ENCODE measurements at places on chromosomes 1 and 21. TPM values are rescaled to one million over a fixed set of nuclear protein-coding genes. Genes with fewer than 3 reads are reported as not detected.

DNA sequence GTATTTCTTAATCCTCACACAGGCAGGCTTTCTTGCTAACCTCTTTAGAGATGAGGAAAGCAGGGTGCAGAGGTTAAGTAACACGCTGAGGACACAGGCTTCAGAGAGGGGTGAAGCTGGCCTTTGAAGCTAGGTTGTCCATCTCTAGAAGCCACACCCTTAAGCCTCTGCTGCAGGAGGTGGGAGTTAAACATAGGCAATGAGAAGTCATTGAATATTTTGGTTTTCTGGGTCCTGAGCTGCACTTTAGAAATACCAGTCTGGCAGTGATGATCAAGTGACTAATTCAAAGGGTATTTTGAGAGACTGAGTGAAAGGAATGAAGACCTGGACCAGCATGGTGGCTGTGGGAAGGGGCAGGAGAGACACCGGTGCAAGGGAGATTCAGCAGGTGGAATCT is 9.9 kb downstream of the KCNJ15 start:
- H3K4me1 ChIP-seq = no peaks in the 10 kb centered on the region
- no peak overlapping the region for H3K4me3 ChIP-seq
- no peaks in the 10 kb centered on the region for H3K36me3 ChIP-seq
- H3K27me3 ChIP-seq = peaks cover 18% of the 10 kb centered on the region
- H3K27ac ChIP-seq = no peak overlapping the region
- no peak for DNase-seq

DNA sequence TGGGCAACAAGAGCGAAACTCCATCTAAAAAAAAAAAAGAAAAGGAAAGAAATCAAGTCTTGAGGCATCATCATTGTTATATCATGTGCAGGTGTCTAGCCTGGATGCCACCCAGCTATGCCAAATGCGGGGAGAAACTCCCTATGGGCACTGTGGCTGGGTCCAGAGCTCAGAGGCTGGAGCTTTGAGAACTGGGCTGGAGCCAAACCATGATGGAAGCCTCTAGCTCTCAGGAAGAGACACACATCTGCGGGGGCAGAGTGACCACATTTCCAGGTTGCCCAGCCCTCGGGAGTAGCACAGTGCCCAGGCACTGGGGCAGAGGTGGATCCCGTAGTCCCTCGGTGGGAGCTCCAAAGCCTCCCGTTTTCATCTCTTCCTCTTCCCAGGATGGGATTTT is 58.9 kb downstream of the COL18A1 start:
- DNase-seq = no peak
- no peaks in the 10 kb centered on the region for H3K4me1 ChIP-seq
- H3K36me3 ChIP-seq = no peaks in the 10 kb centered on the region
- H3K27ac ChIP-seq = no peak overlapping the region

The CD34 gene
- not detected for total RNA-seq

The S1PR1 gene
- total RNA-seq = 1.1 TPM

DNA sequence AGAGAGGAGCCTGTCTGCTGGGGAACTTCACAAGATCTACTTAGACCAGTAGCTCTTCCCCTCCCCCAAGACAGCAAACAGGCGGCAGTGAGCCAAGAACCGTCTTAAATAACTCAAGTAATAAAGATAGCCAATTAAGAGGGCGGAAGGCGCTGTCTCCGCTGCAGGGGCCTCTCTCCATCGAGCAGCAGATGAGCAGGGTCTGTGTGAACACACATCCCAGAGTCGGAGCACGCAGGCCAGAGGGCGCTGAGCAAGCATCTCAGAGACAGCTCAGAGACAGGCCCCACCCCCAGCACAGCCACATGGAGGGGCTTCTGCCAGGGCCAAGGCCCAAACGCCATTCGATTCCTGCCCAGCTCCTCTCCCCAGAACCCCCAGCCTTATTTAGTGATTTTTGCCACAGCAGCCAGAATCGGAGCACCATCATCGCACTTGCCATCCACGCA is 11.1 kb downstream of the IFFO2 start:
- H3K36me3 ChIP-seq = no peaks in the 10 kb centered on the region
- H3K4me3 ChIP-seq = no peak overlapping the region
- peak overlapping the region; percentile 83 for H3K27ac ChIP-seq
- peaks cover 88% of the 10 kb centered on the region for H3K4me1 ChIP-seq
- peak; percentile 97 for DNase-seq
- H3K27me3 ChIP-seq = no peaks in the 10 kb centered on the region

- DNase-seq = peak; percentile 44
- H3K27ac ChIP-seq = no peak overlapping the region
- peaks cover 78% of the 10 kb centered on the region for H3K36me3 ChIP-seq
- H3K4me3 ChIP-seq = no peak overlapping the region
Measured at GRCh38 chr1:197140121-197140520, 6.3 kb downstream of the ASPM start.

The ZBTB8B gene
- 0.06 TPM for total RNA-seq

DNA sequence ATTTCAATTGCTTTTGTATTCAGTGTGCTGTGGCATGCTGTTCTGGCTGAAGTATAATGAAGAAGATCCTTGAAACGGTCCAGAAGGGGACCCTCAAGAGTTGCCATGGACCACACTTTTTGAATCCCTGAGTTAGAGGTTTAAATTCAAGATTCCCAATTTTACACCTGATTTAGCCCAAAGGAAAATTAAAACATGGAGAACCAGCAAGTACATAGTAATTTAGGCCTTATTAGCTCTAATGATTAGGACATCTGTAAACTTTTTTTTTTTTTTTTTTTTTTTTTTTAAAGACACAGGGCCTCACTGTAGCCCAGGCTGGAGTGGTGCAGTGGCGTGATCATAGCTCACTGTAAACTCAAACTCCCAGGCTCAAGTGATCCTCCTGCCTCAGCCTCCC is 107.3 kb downstream of the ENAH start:
- H3K36me3 ChIP-seq = no peaks in the 10 kb centered on the region
- H3K27me3 ChIP-seq = no peaks in the 10 kb centered on the region
- H3K4me1 ChIP-seq = peaks cover 35% of the 10 kb centered on the region
- no peak overlapping the region for H3K4me3 ChIP-seq
- no peak overlapping the region for H3K27ac ChIP-seq

DNA sequence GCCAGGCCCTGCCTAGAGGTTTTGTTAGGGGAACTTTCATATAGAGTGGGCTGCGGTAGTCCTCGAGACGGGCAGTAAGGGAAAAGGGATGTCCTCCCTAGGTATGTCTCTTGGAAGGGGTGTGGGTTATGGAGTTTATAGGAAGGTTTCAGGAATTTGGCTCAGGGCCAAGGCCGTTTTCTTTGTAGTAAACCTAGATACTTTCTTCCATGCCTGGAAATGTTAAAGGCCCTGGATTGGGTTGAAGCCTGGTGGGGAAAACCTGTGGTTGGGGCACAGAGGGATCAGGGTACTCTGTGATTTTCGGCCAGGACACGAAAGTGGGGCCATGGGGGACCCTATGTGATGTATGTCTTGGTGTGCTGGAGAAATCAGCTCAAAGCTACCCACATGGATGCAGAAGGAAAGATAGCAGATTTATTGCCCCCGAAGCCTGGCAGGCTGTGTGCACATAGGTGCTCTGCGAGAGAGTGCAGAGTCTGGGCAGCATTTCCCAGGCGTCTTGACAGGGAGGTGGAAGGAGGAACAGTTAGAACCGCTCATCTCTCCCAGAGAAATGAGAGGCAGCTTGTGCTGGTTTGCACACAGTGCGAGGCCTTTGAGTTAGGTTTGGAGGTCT is 1.7 kb downstream of the SNAP47 start:
- no peak for DNase-seq
- no peaks in the 10 kb centered on the region for H3K27me3 ChIP-seq
- H3K36me3 ChIP-seq = peaks cover 12% of the 10 kb centered on the region
- no peaks in the 10 kb centered on the region for H3K4me1 ChIP-seq
- no peak overlapping the region for H3K4me3 ChIP-seq
- no peak overlapping the region for H3K27ac ChIP-seq

The GGPS1 gene
- 26.8 TPM for total RNA-seq

DNA sequence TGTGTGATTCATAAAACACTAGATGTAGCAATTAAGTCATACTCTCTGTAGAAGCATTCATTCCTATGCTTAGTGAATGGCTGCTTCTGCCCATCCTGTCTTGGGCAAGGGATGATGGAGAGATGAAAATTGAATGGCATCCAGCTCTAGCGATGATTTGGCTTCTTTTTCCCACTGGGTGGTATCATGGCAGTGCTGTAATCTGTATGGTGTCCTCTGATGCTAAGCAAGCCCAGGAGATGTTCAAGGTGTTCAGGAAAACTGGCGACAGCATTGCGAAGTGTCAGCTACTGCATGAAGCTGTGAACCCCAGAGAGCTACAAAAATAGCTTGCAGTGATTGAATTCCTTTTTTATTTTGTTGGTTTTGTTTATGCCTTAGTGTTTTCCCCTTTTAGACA is 48.9 kb upstream of the LEPR start:
- no peak overlapping the region for H3K27ac ChIP-seq
- no peak overlapping the region for H3K4me3 ChIP-seq
- H3K36me3 ChIP-seq = no peaks in the 10 kb centered on the region
- DNase-seq = no peak
- no peaks in the 10 kb centered on the region for H3K4me1 ChIP-seq
- H3K27me3 ChIP-seq = no peaks in the 10 kb centered on the region

DNA sequence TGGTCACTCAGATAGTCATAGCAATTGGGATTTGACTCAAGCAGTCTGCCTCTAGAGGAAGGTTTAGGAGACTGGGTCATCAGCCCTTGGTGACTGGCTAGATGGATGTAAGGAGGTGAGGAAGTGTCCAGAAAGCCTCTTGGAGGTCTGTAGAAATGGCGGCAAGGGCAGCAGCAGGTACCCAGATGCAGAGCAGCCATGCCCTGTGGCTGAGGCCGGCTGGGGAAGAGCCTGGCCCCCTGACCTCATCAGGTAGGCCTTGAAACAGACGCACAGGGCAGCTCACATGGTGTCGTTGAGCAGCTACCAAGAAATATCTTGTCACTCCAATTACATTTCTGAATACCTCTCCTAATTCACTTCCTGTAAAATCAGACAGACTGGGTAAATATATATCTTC is 98.2 kb downstream of the DMRTB1 start:
- no peak for DNase-seq
- no peaks in the 10 kb centered on the region for H3K4me1 ChIP-seq
- H3K27me3 ChIP-seq = no peaks in the 10 kb centered on the region

The SGIP1 gene
- total RNA-seq = 1.6 TPM

DNA sequence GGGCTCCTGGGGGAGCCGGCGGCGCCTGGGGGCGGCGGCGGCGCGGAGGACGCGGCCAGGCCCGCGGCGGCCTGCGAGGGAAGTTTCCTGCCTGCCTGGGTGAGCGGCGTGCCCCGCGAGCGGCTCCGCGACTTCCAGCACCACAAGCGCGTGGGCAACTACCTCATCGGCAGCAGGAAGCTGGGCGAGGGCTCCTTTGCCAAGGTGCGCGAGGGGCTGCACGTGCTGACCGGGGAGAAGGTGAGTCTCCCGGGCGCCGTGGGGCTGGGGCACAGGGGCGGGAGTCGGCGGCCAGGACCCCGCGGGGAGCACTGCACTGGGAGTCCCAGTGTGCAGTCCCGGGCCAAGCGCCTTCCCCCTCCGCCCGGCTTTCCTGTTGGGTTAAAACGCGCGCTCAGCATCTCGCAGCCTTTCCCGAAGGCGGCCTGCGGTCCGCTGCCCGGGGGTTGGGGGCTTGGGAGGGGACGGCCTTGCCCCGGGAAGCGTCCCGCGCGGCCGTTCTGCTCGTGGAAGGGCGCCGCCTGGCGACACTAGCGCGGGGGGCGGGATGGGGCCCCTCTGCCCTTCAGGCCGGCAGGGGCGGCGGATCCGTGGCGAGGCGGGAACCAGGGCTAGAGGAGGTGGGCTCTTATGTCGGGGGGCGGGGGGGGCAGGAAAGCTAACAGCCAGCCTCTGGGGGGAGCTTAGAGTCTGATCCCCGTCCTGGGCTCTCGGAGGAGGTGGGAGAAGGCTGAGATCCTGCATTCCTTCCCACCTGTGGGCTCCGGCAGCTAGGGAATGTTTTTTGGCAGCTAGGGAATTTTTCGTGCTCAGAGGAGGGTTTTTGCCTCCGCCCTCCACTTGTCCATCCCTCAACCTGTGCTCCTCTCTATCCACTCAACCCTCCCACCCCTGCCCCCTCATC is 1.1 kb downstream of the HUNK start:
- no peak overlapping the region for H3K27ac ChIP-seq
- peaks cover 5% of the 10 kb centered on the region for H3K4me1 ChIP-seq
- peak overlapping the region; percentile 57 for H3K4me3 ChIP-seq
- H3K27me3 ChIP-seq = peaks cover 66% of the 10 kb centered on the region

DNA sequence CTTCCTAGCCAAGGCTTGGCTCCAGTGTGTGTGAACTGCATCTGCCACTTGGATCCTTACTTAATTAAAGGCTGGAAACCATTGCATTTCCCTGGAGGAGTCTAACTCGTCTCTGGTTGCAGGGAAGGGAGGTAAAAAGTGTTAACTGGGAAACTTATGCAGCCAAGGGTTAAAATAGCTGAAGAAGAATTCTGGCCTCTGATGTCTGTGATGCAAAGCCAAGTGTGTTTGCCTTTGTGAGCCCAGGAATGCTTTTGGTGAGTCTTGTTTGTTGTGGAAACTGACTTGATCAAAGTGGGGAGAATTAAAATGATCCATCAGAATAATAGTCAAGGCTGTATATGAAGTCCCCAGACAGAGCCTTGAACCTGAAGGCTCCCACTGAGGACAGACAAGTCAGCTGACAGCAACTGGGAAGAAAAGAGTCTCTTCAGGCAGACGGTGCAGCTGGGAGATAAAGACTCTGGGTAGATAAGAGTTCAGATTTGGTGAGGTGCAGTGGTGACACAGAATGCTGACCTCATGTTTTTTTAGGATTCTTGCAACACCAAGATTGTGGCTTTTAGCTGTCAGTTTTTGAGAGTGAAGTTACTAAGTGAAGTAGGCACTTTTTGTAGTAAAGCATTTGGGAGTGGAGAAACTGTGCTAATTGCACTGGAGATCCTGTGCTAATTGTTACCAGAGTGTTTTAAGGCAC is 59.5 kb upstream of the WLS start:
- no peak overlapping the region for H3K27ac ChIP-seq
- no peak for DNase-seq
- H3K36me3 ChIP-seq = no peaks in the 10 kb centered on the region
- H3K4me3 ChIP-seq = no peak overlapping the region
- no peaks in the 10 kb centered on the region for H3K27me3 ChIP-seq

The KRTAP12-2 gene
- total RNA-seq = 1.8 TPM

DNA sequence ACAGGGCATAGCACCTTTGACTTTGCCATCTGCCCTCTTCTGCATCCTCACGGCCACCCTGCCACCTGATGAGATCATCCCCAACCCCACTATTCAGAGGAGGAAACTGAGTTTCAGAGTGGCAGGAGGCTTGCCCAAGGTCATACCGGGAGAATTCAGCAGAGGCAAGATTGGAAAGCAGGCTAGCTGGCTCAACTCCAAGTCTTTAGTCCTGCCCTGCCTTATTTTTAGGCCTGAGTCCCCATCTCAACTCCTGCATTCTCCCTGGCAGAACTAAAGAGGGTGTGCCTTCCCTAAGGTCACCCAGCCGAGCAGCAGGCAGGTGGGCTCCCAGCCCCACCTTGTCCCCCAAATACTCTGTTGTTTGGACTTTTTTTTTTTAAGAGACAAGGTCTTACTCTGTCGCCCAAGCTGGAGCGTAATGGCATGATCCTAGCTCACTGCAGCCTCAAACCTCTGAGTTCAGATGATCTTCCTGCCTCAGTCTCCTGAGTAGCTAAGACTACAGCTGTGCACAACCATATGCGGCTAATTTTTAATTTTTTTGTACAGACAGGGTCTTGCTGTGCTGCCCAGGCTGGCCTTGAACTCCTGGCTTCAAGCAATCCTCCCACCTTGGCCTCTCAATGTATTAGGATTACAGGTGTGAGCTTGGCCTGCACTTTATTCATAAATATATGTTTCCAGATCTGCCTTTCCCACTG is 13.8 kb upstream of the FGR start:
- no peaks in the 10 kb centered on the region for H3K27me3 ChIP-seq
- no peak overlapping the region for H3K27ac ChIP-seq
- H3K4me1 ChIP-seq = peaks cover 9% of the 10 kb centered on the region
- DNase-seq = no peak
- H3K36me3 ChIP-seq = no peaks in the 10 kb centered on the region

- no peak for DNase-seq
- H3K27me3 ChIP-seq = no peaks in the 10 kb centered on the region
- H3K4me1 ChIP-seq = no peaks in the 10 kb centered on the region
- H3K36me3 ChIP-seq = no peaks in the 10 kb centered on the region
- H3K4me3 ChIP-seq = no peak overlapping the region
Measured at GRCh38 chr1:145689922-145690321, 17.2 kb downstream of the PDZK1 start.
